SJSA1 (cell line): ENCODE measurements at places on chromosomes 2 and 18.

- DNase-seq = no peak
These were observed 70.3 kb upstream of the SMAD7 start for GRCh38 chr18:49021076-49021432.

- DNase-seq = no peak
These were observed 31.1 kb upstream of the PPP3R1 start for GRCh38 chr2:68283419-68283812.

- DNase-seq = peak; percentile 66
These were observed 34.1 kb downstream of the ODC1 start for GRCh38 chr2:10413991-10414451.

DNA sequence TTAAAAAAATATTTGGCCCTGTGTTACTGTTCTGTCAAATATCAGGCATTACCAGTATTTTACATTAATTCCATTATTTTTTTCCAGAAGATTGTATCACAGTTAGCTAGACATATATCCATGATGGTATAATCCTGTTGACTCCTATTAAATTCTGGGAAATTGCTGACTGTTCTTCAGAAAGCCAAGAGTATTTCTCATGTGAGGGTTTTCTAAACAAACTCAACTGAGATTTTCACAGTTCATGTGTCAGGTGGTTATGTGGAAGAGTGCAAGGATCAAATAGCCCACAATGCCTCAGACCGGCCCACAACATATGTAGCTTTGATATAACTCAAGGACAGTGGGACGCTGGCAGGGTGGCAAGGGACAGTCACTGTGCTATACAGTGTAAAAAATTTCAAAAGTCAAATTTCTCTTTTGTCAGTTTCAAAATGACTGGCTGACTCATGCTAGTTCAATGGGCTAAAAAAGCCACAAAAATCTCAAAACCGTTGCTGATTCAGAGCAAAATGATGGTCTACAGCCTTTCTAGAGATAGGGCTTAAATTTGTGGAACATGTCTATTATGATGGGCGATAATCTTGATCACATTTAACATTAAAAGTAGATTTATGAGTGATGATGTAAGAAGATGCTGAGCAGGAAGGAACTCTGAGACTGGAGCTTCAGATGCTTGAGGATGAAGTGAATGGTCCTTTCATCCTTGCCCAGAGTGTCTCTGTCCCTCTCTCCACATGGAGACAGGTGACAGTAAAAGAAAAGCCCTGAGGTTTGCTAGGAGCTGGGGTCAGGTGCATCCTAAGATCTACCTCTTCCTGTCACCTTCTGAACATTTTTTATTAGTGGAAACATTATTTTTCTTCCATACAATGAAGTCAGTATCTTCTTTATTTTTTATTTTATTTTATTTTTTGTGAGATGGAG lies 175.8 kb upstream of the PIEZO2 start:
- peak; percentile 93 for DNase-seq

DNA sequence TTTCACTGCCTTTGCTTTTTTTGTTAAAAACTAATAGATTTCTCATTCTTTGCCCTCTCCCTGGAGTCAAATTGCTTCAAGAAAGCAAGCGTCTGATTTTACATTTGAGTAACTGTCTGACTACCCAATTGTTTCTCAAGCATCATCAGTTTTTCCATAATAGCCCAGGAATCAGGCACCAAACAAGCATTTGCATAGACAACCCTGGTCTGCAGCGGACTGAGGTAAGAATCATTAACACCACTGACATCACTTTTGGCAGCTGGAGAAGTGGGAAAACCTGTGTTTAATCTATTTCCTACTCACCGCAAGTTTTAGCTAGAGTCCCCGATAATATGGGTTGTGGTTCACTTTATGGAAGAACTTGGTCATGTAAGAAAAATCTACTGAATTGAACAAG lies 55.7 kb downstream of the IRS1 start:
- no peak for DNase-seq

DNA sequence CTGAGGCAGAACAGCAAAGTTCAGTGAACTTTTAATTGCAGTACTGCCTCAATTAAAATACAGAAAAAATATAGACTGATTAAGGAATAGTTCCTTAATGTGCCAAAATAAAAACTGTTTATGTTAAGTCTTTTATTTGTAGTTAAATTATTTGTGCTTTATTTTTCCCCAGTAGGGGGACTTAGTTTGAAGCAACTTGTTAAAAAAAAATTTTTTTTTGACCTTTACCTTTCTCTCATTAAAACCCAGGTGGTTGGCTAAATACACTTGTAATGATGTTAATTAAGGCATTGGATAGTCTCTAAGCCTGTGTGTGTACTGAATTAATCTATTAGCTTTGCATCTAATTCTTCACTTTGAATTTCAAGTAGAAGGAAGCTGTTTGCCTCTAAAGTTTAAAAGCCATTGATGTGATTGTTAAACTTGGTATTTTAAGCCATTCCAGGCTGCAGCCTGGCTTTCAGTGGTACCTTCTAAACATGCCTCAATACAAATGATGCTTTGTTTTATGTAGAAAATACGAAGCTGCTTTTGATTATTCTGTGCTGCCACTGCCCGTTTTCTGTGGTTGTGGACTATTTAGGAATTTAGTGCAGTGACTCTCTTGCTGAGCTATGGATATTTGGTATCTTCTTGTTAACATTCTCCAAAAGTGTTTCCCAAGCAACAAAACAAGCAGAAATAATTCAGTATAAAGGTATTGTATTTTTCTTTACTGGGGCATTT lies 102.9 kb downstream of the TANC1 start:
- no peak for DNase-seq

DNA sequence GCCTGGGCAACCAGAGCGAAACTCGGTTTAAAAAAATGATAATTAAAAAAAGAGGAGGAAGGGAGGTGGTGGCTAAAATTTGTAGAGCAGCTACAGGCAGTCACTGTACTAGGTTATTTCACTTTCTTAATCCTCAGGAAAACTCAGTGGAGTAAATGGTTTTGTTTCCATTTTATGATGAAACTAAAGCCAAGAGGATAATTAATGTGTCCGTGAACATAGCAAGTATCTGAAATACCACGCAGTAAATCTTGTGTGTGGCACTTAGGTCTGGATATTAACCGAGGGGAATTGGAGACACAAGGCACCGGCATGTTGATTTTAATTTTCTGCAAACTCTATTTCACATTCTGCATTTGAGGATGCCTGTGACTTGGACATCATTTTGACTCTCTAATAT lies 14.5 kb downstream of the SH3BP4 start:
- DNase-seq = no peak

DNA sequence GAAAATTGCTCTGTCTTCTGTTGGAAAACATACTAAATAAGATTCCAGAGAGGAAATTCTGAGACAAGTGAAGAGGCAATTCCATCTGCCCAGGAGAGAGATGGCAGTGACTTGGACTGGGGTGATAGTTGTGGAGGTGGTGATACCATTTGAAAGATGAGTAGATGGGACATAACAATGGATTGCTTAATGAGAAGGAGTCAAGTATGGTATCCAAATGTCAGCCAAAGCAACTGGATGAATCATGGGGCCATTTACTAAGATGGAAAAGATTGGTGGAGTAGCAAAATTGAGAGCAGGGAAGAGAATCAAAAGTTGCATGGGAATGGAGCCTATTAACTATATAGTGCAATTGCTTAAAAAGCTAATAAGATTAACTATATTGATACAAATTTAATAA lies 222.1 kb downstream of the ETAA1 start:
- DNase-seq = no peak

- no peak for DNase-seq
These were observed 11.3 kb downstream of the MC5R start for GRCh38 chr18:13835202-13835601.

DNA sequence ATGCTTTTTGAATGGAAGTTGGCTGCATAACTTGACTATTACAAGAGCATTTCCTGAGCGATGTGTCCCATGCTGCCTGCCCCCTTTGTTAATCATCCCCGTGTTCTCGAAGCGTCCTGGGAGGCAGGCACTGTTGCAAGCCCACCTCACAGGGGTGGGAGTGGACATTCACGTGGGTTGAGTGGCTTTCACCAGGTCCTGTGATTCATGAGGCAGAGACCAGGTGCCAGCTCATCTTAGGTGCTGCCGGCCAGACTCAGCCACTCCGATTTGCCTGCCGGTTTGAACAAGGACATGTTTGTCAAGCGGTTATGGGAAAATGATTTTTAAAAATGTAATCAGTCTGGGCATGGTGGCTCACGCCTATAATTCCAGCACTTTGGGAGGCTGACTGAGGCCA lies 112.5 kb downstream of the ZNF532 start:
- no peak for DNase-seq

- DNase-seq = no peak
These were observed 256.7 kb downstream of the TCF4 start for GRCh38 chr18:55331301-55331700.

- no peak for DNase-seq
These were observed 55.4 kb downstream of the CDC42EP3 start for GRCh38 chr2:37615804-37616676.

DNA sequence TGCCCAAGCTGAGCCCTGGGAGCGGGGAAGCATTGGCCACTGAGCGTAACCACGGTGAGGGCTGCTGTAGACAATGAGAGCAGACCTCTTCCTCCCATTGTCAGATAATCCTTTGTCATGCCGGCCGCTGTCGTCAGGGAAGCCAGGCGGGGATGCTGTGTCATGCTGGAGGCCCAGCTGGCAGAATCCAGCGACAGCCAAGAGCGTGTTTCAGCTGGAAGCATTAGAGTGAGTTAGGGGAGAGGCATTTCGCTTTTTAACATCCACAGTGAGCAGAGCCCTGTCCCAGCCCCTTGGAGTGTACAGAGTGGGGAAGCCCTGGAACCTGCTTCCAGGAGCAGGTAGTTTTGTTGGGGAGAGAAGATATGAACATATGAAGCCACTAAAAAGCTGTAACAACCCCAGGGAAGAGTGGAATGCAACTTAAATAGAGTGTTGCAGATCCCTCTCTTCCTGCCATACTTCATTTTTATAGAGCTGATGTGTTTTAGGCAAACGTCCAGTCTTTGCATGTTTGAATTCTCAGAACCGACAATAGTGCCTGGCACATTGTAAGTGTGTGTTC lies 7.0 kb downstream of the CTIF start:
- DNase-seq = peak; percentile 90

GRCh38 chr2:1780693-1781092 lies 36.4 kb upstream of the PXDN start:
- DNase-seq = no peak

DNA sequence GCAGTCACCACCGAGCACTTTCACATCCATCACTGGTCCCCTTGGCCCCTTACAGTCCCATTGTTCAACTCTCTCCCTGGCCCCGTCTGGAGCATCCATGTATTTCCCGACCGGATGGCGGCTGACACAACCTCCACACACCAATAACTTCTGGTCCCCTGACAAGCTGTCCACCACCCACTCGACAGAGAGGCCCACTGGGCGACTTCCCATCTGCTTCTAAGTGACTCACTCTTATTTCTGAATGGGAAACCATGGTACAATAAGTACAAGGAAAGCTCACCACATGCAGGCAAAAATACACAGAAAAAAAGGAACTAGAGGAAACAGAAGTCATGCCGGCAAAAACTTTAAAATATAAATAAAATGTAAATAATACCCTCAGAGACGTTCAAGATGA lies 82.9 kb upstream of the RAB12 start:
- DNase-seq = no peak

DNA sequence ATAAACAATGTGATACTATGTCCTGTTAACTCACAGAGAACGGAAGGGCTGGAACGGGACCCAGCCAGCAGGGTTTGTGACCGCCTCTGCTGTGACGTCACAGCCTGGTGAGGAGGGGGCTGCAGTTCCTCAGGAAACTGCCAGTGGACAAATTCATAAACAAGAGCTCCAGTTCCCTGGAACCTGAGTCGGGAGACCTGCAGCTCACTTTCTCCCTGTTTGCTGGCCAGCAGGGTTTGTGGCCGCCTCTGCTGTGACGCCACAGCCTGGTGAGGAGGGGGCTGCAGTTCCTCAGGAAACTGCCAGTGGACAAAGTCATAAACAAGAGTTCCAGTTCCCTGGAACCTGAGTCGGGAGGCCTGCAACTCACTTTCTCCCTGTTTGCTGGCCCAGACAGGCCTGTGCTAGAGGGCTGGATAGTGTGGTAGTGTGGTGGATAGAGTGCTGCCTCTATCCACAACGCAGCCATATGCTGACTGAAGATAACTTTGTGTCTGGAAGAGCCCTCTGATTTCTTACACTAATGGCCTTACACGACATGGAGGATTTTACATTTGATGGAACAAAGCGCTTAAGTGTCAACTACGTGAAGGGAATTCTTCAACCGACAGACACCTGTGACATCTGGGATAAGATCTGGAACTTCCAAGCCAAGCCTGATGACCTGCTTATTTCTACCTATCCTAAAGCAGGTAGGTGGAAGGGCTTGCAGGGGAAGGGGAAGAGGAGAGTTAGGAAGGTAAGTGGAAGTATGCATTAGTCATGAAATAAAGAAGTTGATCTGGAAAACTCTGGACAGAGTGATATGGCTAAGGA lies at the start of gene SULT1C4:
SULT1C4 (plus strand) TSS at position 140 of the 816 bp plus-strand sequence; CDS start at position 524, 384 bp downstream.
- peak; percentile 68 for DNase-seq

- no peak for DNase-seq
These were observed 11.1 kb upstream of the MTA3 start for GRCh38 chr2:42557306-42557705.
